Upper lobe of left lung (tissue), 6 donors: ENCODE measurements at places on chromosomes 7 and 10. TPM values are rescaled to one million over a fixed set of nuclear protein-coding genes. Genes with fewer than 3 reads are reported as not detected.

DNA sequence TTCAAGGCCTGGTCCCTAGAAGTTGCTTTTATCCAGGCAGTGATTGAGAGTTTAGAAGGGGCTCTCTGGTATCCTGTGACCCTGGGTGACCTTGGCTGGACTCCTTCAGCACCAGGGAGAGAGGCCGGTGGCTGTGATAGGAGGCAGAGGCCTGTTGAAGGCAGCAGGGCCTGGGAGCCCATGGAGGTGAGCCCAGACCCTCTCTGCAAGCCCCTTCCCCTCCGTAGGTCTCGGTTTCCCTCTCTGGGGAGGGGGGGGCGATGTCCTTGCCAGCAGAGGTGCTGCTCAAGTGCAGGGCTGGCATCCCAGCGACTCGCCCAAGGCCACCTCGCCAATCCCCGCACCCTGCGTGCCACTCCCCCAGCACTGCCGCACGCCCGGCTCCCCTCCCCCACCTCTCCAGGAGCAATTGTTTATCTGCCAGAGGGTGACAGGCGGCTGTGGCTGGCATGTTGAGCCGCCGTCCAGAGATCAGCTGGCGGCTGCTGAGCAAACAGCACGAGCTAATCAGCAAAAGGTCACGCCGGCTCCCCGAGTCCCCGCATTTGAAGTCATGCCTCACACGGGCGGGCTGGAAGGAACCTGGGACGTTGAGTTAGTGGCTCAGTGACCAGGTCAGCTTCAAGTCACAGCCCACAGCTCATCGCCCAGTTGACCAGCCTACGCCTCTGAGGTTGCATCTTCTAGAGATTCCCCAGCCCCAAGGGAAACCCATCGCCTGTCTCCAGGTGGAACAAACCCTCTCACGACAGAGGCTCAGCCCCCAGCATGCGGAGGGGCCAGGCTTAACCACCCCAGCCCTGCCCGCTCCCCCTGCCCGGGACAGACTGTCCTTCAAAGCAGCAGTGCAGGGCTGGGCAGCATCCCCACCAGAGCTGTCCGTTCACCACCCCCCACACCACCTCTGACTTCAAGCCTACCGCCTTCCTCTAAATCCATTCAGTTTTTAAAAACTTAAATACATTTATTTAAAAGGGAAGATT is 43.7 kb downstream of the ELFN1 start:
- H3K27me3 ChIP-seq = no peaks in the 10 kb centered on the region
- no peak overlapping the region for H3K27ac ChIP-seq
- H3K36me3 ChIP-seq = no peaks in the 10 kb centered on the region

DNA sequence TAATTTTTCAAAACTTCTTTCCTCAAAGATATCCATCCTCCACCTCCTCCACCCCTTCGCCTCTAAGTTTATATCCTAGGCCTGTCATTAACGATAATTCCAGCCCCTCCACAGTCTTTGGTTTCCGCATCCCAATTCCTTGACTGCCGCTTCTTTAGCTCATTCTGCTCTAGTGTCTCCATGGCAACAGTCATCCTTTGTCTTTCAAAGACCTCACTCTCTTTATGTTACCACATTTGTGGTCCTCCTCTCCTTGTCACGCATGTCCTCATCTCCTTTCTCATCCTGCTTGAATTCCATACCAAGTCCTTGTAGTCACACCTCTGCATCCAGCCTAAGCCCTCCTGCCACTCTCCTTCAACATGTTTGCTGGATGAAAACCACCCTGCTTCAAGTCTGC is 511.2 kb upstream of the KLF6 start:
- no peaks in the 10 kb centered on the region for H3K4me1 ChIP-seq
- no peak overlapping the region for H3K27ac ChIP-seq
- H3K27me3 ChIP-seq = no peaks in the 10 kb centered on the region
- H3K4me3 ChIP-seq = no peak overlapping the region
- no peaks in the 10 kb centered on the region for H3K36me3 ChIP-seq
- no peak for DNase-seq

- no peak for DNase-seq
- no peaks in the 10 kb centered on the region for H3K27me3 ChIP-seq
- H3K36me3 ChIP-seq = no peaks in the 10 kb centered on the region
- peaks cover 8% of the 10 kb centered on the region for H3K4me1 ChIP-seq
Observed at GRCh38 chr7:17402628-17403278, 104.3 kb downstream of the AHR start.

Gene PIP4K2A
- total RNA-seq = 43.2 TPM

Gene ZNF32
- 23.5 TPM for total RNA-seq

DNA sequence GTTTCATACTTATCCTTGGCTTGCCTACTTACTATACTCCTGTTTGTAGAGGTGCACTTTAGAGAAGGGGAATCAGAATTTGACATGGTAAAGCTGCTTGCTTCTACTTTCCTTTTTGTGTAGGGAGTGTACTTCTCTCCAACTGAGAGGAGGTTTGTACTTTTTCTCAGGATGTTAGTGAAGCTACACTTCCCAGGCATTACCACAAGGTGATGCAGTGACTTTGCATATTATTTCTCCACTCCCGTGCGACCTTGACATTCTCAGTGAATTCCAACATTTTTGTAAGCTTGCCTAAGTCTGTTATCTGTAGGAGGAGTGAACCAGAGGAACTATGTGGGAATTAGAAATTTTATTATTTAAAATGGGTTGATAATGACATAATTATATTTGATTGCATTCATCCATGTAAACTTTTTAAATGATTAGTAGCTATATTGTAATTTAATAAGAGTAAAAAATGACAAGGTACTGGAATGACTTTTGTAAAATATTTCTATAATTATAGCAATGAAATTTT is 5.2 kb downstream of the TAX1BP1 start:
- H3K27ac ChIP-seq = no peak overlapping the region
- H3K27me3 ChIP-seq = no peaks in the 10 kb centered on the region
- H3K4me1 ChIP-seq = peaks cover 44% of the 10 kb centered on the region
- no peak overlapping the region for H3K4me3 ChIP-seq

GRCh38 chr10:104331208-104331838 is 6.9 kb downstream of the ITPRIP start:
- H3K27ac ChIP-seq = peak overlapping the region; percentile 100
- H3K4me1 ChIP-seq = peaks cover 98% of the 10 kb centered on the region
- peak; percentile 68 for DNase-seq
- no peaks in the 10 kb centered on the region for H3K27me3 ChIP-seq
- H3K4me3 ChIP-seq = peak overlapping the region; percentile 7

DNA sequence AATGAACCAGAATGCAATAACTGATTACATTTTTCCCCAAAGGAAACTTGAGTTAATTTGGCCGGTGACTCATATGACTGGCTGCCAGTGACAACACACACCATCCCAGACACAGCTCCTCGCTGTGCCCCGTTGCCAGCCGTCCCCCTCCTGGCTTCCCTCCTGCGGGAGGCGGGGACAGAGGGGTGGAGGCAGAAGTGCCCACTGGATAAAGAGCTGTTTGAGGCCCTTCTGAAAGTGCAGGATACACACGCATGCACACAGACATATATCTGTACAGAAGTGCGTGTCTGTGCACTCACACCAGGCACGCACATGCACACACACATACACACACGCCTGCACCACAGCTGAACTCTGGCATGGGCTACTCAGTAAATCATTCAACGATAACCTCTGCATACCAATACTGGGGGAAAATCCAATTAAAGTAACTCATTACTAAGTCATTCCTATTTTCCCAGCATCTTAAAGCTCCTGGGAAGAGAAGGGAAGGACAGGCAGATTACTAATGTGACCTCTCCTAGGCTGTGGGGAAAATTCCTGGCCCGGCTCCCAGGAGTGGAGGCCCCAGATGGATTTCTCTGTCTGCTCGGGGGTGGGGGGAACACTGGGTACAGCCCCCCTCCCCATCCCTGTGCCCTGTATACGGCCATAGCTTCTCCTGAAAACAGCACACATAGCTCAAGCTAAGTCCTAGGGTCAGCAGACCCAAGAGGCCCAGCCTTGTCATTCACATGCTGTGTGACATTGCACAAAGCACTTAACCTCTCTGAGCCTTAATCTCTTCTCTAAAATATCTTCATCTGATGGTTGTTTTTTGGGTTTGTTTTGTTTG is 52.3 kb upstream of the MYL10 start:
- no peak for DNase-seq
- H3K4me3 ChIP-seq = no peak overlapping the region
- no peak overlapping the region for H3K27ac ChIP-seq
